AG04450 (cell line): ENCODE measurements at places on chromosomes 6 and 20.

DNA sequence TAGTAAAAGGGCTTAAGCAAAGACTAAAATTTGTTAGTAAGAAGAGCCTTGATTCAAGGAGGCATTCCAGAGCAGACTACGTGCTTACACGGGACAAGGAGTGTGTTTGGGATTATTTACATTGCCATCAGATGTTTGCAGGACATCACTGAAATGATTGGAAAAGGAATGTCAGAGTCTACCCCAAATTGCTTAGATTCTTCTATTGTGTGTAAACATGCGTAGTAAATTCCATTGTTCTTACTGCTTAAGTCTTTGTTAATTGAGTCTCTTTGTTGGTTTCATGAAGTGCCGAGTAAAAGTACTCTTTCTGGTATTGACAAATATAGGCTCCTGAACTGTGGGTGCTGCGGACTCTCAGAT lies 60.5 kb downstream of the CD83 start:
- DNase-seq, result no peak

DNA sequence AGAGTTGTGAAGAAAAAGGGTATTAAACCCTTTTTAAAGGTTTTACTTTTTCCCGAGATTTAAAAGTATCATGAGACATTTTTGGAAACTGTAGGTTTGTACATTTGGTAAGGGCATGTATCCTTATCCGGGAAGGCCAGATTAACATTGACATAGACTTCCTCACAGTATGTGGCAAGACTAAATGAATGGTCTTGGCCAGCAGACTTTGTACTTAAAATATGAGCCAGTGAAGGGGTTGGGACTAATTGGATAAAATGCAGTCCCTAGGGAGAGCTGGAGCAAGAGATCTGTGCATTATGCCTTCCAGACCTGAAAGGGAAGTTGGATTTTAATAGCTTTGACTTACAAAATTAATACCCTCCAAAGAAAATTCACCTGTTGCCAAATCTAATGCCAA lies 60.4 kb upstream of the CCN2 start:
- DNase-seq, result no peak

- no peak for DNase-seq
Measured at GRCh38 chr20:44296011-44296410, 15.0 kb downstream of the FITM2 start.

DNA sequence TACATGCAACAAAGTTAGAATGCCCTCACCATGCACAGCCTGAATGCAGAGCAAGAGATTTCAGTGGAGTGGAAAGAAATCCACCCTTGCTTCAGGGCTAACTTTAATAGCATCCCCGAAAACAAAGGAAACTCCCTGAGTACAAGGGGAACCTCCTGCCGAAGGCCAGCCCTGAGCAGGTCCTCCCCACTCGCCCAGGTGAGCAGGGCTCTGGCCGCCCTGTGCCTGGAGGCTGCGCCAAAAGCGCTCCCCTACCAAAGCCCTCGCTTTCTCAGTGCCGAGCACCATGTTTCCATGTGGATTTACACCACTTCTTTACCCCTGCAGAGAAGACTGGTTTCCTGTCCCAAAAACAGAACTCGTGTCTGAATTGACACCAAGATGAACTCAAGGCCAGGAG lies 61.9 kb upstream of the RPS6KA2 start:
- no peak for DNase-seq

GRCh38 chr6:166540631-166541331 lies 45.7 kb downstream of the RAMACL start:
- no peak for DNase-seq

DNA sequence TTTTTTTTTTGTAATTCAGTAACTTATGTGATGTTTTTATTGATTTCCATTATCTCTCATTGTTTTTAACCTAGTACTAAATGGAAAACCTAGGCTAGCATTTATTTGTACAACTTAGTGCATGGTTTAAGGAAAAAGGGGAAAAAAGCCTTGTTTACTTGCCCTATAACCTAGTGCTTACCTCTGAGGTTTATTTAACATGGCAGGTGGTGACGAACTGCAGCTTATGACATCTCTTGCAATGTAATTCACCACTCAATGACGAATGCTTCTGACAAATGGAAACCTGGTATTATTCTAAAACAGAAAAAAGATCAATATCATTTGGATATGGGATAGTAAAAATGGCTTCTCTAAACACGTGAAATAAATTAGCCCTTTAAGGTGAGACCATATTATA lies 618.6 kb upstream of the FLRT3 start:
- no peak for DNase-seq

- peak; percentile 96 for DNase-seq
Measured at GRCh38 chr6:155188707-155189496, 74.9 kb upstream of the CLDN20 start.

- DNase-seq, result no peak
Measured at GRCh38 chr6:144321839-144322591, 36.9 kb downstream of the UTRN start.

DNA sequence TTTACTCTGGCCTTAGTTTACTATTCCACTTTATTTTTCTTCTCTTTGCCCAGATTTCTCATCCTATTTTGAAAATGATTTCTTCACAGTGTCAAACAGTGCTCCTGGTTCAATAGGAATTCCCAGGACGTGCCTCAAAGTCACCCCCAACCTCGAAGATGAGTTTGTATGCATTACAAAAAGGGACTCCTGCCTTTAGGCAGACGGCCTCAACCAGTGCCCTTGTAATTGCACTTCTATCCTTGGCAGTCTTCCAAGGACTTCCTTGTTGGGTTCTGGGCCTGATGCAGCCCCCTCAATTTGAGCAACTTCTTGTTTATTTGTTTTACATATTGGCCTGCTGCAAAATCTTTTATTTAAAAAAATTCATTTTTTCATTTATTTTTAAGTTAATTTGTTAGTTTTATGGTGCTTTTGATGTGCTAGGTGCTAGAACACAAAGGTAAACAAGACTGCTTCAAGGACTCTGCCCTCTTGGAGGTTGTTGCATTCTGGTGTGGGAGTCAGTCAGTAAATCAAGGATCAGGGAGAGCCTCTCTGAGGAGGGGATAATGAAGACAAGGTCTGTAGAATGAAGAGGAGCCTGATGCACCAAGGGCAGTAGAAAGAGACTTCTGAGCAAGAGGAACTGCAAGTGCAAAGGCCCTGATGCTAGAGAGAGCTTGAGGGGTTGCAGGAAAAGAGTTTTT lies 181.5 kb upstream of the LAMP5 start:
- DNase-seq, result no peak

DNA sequence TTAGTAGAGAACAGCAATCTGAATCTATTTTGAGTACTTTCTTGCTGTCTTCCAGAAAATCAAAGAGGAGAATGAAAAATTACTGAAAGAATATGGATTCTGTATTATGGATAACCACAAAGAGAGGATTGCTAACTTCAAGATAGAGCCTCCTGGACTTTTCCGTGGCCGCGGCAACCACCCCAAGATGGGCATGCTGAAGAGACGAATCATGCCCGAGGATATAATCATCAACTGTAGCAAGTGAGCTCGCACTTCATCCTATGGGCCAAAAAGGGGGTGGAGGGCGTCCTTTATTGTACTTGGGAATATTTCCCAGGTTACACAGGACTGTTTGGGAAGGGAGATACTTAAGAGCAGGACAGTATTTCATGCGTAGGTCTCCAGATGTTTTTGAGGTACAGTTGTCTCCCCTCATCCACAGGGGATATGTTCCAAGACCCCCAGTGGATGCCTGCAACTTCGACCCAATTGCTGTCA lies 37.3 kb upstream of the PLCG1 start:
- DNase-seq, result no peak

GRCh38 chr6:74166849-74167248 lies 470.8 kb downstream of the CD109 start:
- DNase-seq, result no peak
